ENCODE measurements at places on chromosomes 12 and 14.

GRCh38 chr14:64983439-64984310, 3.0 kb upstream of the FNTB start:
- peak; percentile 62 for DNase-seq

GRCh38 chr12:31206038-31206670, 119.8 kb downstream of the SINHCAF start:
- DNase-seq, result peak; percentile 80

DNA sequence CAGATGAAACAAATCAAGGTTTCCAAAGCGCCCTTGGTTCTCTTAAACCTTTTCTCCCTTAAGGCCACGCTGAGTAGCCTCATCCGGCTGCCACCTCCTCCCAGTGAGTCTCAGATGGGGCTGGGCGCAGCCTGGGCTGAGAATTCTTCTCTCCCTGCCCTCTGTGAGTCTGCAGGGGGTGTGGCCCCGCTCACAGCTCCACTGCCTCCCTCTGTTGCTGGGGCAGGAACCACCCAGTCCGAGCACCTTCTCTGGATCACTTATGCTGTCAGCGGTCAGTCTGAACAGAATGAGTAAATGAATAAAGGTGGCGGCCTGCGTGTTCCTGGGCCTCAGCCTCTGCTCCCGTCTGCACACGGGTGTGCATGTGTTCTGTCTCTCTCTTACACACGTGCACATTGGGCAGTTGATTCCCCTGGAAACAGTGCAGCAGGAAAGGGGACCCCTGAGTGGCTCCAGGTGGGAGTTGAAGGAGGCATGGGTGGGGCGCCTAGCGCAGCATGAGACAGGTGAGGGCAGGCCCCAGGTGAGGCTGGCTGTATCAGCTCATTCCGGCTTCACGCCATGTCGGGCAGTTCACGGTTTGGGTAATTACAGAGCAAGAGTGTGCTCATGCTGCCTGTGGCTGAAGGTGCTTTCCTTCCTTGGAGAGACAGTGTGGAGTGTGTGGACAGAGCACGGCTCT, 4.3 kb downstream of the PAPLN start:
- DNase-seq, result peak; percentile 27

DNA sequence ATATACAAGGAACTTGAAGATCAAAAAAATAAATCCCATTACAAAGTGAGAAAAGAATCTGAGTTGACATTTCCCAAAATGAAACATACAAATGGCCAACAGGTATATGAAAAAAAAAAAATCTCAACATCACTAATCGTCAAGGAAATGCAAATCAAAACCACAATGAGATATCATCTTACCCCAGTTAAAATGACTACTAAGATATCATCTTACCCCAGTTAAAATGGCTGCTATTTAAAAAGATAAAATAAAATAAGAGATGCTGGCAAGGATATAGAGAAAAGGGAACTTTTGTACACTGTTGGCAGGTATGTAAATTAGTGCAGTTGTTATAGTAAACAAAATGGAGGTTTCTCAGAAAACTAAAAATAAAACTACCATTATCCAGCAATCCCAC, 44.4 kb downstream of the PLEKHG7 start:
- no peak for DNase-seq

DNA sequence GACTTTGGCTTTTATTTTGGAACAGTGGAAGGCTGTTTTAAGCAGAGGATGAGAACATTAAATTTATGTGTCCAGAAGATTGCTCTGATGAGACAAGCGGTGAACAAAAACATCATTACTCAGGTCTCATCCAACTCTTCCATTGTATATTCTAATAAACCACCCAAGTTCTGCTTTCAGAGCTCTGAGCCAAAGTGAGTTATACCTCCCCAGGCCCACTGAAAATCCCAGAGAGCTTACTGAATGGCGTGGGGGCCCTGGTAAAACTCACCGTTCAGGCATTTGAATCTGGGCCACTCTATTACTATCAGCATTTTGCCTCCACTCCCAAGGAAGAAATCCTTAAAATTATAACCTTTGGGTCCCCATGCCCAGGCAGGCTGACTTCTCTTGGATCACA, 122.0 kb upstream of the HIF1A start:
- DNase-seq, result no peak

All from Daoy (cell line).